Activated gamma-delta T cell (primary cell): ENCODE measurements at places on chromosomes 13 and 19.

- no peak for DNase-seq
These were observed 690.9 kb downstream of the SLITRK6 start for GRCh38 chr13:85108356-85108755.

GRCh38 chr13:111058796-111059506 lies 56.2 kb upstream of the ARHGEF7 start:
- no peak for DNase-seq

DNA sequence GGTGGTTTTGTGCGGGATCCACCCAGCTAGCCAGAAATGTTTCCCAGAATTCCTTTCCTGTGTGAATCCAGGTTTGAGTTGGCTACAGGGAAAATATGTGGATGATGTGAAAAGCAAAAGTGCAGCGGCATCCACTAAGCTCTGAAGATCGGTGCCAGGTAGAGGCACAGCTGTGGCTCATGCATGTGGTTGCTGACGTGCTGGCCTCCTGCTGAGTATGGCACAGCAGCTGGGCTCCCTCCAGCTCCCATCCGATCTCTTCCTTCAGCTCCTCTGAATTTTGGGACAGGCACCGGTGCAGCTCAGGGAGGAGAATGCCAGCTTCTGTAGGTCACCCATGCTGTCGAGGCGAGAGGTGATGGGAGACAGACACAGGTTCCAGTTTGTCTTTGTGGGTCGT lies 84.0 kb upstream of the GSX1 start:
- DNase-seq: no peak

DNA sequence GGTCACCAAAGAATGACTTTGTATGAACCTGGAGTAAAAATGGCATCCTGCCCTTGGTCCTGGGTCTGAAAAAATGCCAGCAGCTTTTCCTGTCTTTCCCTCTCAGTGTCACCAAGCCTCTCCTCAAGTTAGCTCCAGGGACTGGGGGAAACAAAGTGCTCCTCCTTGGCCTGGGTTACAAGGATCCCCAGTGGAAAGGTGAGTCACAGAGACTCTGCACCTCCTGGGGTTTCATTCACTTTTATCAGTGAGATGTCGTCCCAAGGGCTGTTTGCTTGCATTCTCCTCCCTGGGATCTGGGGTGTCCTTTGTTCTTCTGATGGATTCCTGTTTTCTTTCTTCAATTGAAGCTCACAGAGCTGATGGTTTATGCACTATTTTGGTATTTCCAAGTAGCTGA lies 93.2 kb upstream of the CSNK1A1L start:
- DNase-seq: no peak

- DNase-seq: no peak
These were observed 213.5 kb downstream of the FGF9 start for GRCh38 chr13:21884299-21884909.

DNA sequence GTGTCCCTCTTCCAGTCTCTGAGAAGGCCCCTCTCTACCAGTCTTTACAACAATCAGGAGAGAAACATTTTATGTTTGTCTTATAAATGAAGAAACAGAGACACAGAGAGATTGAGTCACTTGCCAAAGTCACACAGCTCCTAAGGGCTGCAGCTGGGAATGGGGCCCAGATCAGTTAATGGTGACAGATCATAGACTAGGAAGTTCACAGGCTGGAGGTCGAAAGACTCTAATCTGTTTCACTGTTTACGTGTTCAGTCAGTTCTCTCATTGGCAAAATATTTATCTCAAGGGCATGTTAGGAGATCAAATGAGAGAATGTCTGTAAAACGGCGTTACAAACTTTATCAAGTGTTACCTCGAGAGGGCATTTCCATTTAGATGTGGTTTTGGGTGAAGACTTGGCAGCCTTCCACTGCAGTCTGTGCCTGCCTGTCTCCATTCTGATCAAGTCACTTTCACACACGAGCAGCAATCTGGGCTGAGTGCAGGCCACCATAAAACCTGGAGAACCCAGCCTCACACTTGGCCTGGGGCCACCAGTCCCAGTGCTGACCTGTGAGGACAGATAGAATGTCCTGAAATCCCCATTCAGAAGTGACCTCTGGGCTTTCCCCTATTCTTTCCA lies 65.1 kb downstream of the SIAH3 start:
- DNase-seq: no peak

GRCh38 chr13:20796791-20797508 lies 23.2 kb upstream of the EEF1AKMT1 start:
- DNase-seq: no peak

DNA sequence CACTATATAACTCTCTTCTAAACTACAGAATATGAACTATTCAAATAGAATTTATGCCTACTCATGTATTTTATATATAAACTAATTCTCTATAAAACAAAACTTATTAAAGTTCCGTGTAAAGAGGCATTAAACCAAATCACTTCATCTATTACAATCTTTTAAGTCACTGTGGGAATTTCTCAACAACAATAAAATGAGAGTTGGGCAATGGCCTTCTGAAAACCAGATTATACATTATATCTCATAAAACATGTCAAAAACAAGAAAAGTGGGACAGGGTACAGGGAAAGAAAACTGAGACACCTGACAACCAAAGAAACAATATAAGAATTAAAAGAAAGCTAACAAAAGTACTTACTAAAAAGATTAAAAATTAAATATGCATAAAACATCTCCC lies 145.2 kb downstream of the DIAPH3 start:
- DNase-seq: no peak

- peak; percentile 71 for DNase-seq
These were observed 565 bp upstream of the ZFP30 start for GRCh38 chr19:37655689-37656371.

DNA sequence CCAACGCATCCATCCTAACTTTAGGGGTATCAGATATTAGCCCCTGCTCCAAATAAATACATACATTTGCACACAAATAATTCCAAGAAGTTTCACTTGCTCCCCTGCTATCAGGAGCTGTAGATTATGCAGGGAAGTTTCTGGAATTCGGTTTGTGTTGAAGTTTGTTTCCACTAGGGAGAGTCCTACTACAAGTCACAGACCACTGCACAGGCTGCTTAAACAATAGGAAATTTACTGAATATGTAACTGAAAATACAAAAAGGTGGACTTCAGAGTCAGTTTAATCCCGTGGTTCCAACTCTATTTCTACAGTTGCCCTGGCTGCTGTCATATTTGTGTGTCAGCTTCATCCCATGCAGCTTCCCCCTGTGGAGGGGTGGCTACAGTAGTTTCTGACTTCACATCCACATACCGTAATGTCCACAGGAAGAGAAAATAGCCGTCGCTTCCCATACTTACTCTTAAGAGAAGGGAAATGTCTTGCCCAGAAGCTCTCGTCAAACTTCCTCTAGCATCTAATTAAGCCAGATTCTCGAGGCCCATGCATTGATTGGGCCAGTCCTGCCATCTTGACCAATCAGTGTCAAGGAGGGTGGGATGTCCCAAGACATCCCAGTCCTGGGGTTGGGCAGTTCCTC lies 286.6 kb downstream of the COG6 start:
- no peak for DNase-seq

DNA sequence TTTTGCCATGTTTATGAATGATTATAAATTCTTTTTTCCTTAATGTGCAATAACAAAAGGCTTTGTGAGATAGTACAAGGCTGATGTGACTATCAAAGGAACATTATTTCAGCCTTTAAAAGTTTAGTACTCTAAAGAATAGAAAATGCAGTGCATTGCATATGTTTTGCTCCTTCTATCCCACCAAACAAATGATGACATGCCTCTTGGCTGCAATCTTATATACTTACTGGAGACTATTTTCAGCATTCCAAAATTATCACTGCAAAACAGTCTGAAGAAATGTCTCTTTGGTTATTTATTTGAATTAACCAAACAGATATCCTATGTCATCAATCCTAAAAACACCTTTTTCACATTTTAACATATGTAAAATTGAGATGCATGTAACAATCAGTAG lies 776.5 kb upstream of the SPRY2 start:
- no peak for DNase-seq
